ENCODE measurements at places on chromosomes 6 and 20.

- no peak for DNase-seq
These were observed 46.4 kb upstream of the LAMP5 start for GRCh38 chr20:9467995-9468394.

DNA sequence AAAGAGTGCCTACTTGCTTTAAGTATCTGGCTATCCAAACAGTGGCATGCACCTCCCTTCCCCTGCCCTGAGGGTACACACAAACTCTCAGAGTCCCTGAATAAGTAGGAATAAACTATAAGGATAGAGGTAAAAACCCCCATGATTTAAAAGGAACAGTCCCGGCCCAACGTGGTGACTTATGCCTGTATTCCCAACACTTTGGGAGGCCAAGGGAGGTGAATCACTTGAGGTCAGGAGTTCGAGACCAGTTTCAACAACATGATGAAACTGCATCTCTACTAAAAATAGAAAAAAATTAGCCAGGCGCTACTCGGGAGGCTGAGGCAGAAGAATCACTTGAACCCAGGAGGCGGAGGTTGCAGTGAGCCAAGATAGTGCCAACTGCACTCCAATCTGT is 22.2 kb downstream of the SAMHD1 start:
- DNase-seq = no peak

- no peak for DNase-seq
These were observed 22.1 kb downstream of the SCP2D1 start for GRCh38 chr20:18835466-18836256.

DNA sequence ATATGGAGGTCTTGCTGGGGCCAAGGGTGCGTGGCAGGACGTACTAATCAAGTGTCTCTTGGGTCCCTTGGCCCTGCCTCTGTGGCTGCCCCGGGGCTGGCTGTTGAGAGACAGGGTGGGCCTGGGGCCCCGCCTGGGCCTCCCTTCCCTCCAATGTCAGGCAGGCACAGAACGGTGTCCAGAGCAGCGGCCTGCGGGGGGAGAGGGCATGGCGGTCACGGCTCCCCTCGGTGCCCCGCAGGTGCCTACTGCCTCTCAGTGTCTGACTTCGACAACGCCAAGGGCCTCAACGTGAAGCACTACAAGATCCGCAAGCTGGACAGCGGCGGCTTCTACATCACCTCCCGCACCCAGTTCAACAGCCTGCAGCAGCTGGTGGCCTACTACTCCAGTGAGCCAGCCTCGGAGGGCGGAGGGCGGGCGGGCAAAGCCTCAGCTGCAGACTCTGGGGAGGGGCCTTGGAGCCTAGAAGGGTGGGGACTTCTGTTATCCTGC is 50.0 kb downstream of the SRC start:
- DNase-seq = no peak

DNA sequence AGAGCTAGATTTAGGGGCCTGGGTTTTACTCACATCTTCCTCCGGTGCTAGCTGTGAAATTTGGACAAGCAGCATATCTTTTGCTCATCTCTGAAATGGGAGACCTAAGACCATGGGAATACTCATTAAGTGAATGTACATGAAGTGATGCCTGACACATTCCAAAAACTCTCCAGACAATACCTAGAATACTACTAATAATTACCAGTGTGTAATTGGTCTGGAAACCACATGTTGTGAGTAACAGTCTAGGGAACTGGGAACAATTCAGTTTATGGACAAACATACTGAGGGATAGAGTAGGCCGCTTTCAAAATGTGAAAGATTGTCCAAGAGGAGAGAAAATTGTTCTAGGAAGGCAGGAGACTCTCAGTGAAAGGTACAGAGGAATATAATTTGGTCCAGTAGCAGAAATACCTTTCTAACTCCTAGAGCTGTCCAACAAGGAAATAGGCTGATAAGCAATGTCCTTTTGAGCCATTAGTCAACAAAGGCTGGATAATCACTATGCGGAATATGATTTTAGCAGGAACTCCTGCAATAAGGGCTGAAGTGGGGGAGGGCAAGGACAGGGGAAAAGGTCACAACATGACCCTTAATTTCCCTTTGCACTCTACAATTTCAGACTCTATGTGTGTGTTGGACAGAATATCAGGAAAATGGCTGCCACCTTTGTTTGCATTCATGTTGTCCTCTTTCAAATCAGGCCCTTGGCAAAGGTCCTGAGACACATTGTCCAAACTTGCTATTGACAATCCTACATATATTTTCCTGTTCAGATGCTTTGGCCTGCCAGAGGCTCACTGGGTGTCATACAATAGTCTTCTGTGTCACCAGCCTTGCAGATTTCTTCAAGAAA is 315.4 kb downstream of the PLCB1 start:
- DNase-seq = no peak

- DNase-seq = no peak
These were observed 269.1 kb upstream of the ARID1B start for GRCh38 chr6:156508126-156508525.

GRCh38 chr6:167079853-167080297 is 43.0 kb upstream of the CCR6 start:
- no peak for DNase-seq

GRCh38 chr20:50516180-50516934 is 6.2 kb downstream of the PTPN1 start:
- no peak for DNase-seq

DNA sequence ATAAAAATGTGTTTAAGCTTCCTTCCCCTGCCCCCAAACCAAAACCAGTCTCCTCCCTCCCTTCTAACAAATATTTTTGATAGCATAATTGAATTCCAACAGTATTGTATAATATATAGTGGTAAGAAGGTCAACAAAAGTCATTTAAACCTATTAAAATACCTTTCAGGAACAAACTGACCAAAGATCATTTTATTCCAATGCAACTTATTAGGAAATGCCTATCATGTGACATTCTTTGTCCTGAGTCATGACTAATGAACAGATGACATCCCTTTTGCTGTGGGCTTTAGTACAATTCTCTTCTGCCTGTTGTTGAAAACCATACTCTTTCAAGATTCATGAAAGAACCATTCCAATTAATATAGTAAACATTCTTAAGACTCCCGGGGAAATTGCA is 51.5 kb upstream of the TRAF3IP2 start:
- DNase-seq = no peak

DNA sequence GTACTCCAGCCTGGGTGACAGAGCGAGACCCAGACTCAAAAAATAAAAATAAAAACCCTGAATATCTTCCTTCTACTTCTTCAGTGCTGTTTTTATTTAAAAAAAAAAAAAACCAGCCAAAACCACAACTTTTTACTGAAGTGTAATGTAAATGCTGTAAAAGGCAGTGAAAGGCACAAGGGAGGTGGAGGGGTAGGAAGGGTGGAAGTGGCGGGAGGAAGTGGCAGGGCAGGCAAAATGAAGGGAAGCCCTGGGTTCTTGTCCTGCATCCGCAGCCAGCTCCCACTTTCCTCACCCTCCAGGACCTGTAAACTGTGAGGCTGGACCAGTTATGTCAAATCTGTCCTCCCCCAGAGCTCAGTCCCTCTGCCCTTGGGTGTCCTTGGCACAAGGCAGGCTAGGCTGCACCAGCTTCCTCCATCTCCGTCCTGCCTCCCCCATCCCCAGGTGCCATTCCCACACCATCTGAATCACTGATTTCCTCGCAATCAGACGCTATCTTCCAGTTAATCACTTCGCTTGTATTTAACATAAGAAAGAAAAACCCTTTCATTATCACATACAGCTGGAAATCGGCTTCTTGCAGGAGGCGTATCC is 13.7 kb upstream of the PANK2 start:
- DNase-seq = no peak

GRCh38 chr6:103798166-103798565 is 1061.6 kb downstream of the HACE1 start:
- no peak for DNase-seq

DNA sequence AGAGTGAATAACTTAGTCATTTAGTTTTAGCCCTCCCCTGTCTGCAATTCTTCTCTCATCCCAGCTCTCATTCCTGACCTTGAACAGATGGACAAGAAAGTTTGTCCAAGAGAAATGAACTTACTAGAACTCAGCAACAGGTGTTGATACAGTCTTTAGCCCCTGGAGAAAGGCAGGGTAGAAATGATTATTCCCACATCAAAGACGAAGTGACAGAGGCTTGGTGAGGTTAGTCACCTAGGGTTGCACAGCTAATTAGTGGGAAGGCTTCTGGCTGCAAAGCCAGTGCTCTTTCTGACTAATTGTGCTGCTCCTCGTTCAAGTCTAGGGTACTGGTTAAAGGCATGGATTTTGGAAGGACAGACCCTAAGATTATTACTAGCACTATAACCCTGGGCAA is 4.5 kb downstream of the ZDHHC14 start:
- DNase-seq = no peak

- no peak for DNase-seq
These were observed 28.2 kb downstream of the SLC12A5 start for GRCh38 chr20:46056970-46057855.

- no peak for DNase-seq
These were observed 7.1 kb downstream of the PRIM2 start for GRCh38 chr6:57324538-57324937.

GRCh38 chr6:162907876-162908481 is 180.2 kb downstream of the PACRG start:
- DNase-seq = no peak

GRCh38 chr6:105193647-105194046 is 13.8 kb upstream of the POPDC3 start:
- no peak for DNase-seq

- no peak for DNase-seq
These were observed 20.8 kb upstream of the TSPYL1 start for GRCh38 chr6:116300566-116300965.

DNA sequence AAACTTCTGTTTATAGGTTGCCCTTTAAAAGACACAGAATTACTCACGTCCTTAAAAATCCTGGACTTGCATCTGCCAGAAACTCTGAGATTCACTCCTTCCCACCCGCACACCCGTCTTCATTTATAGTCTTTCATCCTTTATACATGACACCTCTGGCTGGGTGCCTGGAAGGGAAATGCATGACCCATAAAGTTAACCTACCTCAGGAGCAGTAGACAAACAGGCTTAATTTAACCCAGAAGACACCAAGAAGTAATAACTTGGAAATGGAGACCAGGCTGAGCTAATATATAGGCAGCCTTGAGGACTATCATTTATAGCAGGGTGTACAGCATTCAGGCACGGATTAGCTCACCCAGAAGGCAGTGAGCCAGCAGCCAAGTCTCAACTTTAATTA is 429.0 kb upstream of the NRSN1 start:
- no peak for DNase-seq

GRCh38 chr6:93163146-93163545 is 256.2 kb downstream of the EPHA7 start:
- no peak for DNase-seq

GRCh38 chr6:53439556-53439955 is 90.8 kb upstream of the ELOVL5 start:
- DNase-seq = no peak

- DNase-seq = no peak
These were observed 630 bp downstream of the PPP2R5D start for GRCh38 chr6:42984924-42985475.

DNA sequence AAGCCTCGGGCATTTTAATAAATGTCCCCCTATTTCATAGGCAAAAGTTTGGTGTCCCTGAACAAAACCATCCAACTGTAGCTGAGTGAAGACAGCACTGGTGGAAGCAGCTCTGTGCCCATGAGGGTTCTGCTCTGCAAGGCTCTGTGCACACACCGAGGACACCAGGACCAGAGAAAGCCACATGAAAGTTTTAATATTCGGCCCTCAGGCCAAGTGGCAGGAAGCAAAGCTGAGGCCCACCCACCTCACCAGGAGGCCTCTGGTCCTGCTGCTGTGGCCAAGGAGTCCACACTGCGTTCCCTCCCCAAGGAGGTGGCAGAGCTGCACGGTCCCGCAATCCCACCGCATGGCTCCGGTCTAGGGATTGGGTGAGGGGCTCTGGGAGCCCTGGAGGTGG is 62.6 kb upstream of the RPS6KA2 start:
- DNase-seq = no peak

DNA sequence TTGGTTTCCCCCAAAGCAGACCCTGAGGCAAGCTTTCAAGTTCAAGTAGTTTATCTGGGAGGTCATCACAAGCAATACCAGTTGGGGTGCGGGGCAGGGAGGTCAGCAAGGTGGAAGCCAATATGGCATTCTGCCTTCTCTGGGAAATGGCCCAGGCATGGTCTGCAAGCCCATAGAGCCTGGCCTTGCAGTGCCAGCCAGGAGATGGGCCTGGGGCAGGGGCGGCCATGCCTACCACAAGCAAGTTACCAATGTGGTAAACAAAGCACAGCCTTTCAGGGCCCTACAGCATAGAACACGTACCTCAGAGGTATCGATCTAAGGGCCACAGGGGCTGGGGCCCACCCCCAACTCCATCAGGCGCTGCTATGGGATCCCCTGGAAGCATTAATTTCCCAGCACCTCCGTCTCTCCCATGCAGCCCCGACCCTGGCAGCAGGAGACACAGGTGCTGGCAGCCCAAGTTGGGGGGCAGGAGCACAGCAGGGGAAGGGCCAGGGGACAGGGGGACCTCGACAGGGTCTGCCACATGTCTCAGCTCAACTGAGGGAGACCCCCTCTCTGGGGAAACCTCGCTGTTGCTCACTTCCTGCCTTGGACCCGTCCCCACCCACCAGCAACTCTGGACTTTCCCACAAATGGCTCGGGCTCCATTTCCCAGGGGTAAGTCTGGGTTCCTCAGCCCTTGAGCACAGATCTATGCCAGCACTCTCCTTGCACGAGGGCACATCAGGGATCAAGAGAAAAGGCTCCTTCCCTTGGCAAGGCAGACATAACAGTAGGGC is 369.0 kb downstream of the PREX1 start:
- DNase-seq = no peak

DNA sequence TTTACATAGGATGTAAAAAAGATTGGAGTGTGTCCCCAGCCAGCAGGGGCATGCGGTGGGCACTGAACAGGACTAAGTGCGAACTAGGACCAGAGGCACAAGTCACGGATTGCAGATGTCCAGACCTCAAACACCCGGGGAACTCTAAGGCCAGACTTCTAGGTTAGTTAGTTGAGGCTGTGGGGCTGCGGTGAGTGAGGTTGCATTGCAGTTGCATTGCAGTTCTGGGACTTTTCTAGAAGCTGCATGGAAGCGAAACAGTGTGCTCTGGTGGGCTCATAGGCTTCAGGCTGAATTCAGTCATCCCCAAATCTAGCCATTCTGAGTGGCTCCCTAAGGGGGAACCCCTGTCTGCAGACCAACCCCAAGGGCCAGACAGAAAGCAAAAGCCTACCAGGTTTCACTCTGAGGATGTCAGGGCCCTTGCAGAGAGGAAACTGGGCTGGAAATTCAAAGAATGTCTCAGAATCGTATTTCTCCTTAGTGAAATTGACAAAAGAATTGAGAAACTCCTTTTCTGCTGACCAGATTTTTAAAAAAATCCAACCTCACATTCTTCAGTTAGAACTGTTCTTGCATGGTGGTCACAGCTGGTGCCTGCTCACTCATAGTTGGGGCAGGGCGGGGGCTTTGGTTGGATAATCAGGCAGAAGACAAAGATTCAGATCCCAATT is 182.8 kb downstream of the ZDHHC14 start:
- DNase-seq = no peak

DNA sequence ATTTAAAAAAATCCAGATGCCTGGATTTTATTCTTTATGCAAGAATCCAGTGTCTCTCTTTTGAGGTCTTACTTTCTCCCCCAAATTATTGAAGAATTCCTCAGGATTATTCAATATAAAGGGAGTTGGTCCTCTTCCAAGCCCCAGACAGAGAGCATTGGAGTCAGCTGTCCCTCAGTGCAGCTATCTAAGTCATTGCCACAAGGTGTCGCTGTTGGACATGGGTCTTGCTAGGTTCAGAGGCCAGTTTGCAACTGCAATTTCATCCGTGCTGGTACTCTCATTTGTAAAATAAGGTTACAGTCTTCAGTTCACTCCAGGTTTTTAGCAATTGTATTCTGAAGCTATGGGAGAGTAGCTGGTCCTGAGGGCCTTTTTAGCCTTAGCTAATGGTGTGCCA is 27.8 kb downstream of the CCN2 start:
- DNase-seq = no peak

GRCh38 chr6:26225848-26226578 is 138.8 kb downstream of the HFE start:
- no peak for DNase-seq
